ENCODE measurements at places on chromosomes 7 and 10.

DNA sequence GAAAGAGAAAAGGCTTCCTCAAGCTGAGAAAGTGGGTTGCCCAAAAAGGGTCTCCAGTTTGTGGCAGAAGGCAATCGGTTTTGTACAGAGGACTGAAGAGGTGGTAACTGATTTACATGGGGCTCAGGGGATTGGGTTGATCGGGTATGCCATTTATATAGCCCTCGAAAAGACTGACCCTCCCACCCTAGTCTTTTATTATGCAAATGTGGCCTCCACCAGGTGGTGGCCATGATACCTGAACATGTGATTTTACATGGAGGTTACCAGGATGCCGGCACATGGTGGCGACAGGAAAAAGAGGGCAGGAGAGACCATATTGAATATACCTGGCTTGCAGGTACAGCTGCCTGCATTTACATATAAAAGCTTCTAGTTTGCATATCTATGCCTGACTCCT, 36.7 kb downstream of the ATE1 start:
- DNase-seq = no peak

DNA sequence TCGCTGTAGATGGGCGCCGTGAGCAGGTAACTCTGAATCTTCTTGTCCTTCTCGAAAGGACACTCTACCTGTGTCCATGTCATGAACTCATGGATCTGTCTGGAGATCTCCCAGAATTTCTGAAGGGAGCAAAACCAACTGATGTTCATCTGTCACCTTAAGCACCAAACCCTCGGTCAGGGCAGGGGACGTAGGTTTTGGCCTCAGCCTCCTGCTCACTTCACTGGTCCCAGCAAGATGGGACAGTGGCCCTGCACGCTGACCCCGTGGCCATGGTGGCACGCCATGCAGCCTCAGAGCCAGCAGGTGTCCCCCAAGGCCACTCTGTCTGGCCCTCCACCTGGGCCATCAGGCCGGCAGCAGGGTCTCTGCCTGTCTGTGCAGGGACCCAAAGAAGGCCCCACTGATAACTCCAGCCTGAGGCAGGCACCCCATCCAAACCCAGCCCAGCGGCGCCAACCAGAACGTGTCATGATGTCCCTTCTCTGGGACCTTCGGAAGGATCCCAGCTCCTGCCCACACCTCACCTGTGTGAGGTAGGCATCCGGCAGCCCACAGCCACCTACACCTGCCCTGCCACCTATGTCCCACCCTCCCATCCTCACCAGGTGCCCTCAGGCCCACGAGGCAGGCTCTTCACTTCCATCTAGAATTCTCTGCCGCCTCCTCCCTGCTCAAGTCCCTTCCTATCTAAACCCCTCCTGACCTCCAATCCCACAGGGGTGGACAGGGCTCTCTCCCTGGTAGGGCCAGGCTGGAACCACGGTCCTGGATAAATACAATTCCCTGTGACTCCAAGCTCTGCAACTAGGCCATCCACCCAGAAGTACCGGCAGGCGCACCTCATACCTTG, 59.0 kb downstream of the CSGALNACT2 start:
- no peak for DNase-seq

DNA sequence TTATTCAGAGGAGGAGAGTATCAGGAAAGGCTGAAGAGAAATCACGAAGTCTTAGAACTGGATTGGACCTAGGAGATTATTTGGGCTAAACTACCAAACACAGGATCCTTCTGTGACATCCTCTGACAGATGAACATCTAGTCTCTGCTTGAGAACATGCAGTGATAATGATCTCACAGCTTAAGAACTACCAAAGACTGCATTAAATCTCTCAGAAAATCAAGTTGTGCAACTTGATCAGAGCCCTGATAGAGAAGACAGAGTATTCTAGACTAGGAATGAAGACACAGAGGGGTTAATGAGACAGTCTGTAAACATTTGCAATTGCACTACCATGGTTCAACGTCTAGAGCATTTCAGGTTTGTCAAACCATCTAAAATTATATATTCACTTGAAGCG, 37.1 kb upstream of the AGBL3 start:
- no peak for DNase-seq

GRCh38 chr10:44282626-44283300, 102.1 kb downstream of the CXCL12 start:
- DNase-seq = no peak

DNA sequence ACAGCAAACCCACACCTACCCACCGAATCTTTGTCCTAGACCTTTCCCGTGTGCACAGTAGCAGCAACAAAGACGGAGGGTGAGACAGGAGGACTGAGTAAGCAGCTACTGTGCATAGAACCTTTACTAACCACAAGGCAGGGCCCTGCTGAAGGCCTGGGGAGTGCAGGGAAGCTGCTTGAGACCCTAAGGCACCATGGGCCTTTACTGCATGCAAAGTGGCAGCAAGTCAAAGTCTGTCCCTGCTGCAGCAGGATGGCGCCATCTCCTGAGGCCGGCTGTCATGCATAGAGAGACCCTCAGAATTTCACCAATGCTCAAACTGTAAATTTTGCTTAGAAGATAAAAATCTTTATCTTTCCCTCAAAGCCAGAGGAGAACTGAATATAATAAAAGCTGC, 610.5 kb downstream of the ACTR3B start:
- no peak for DNase-seq
